Right lung (tissue), 10 donors: ENCODE measurements at places on chromosomes 11 and 22. TPM values are rescaled to one million over a fixed set of nuclear protein-coding genes. Genes with fewer than 3 reads are reported as not detected.

The FBXO7 gene
- polyA plus RNA-seq: 100 TPM

The AQP11 gene
- polyA plus RNA-seq: 3.7 TPM

The APOBEC3H gene
- polyA plus RNA-seq: 0.23 TPM

The CHEK2 gene
- polyA plus RNA-seq: 19.0 TPM

The OR52N4 gene
- polyA plus RNA-seq: not detected

The LRRC56 gene
- polyA plus RNA-seq: 5.0 TPM

The HBG1 gene
- 1,561 TPM for polyA plus RNA-seq

The BRSK2 gene
- polyA plus RNA-seq: 0.67 TPM

The BDNF gene
- polyA plus RNA-seq: 0.30 TPM

The OR52K2 gene
- polyA plus RNA-seq: not detected

The LRRC10B gene
- 2.3 TPM for polyA plus RNA-seq

The MS4A12 gene
- not detected for polyA plus RNA-seq

The CPT1B gene
- 12.2 TPM for polyA plus RNA-seq

DNA sequence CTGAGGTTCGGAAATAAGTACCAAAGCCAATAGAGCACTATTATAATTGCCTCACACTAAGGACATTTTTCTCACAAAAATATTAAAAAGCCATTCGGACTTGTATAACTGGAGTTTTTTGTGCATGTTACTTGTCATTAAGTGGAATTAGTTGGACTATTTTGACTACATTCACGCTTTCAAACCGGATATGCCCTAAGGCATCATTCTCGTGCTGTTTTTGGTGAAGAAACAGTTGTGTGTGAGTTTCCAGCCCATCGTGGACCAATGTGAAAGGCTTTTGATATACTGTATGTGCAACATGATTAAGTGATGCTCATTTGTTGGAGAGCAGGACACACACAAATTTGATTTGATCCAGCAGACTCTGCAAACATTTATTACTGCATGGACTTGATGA lies 192.8 kb downstream of the PGR start:
- DNase-seq: no peak

DNA sequence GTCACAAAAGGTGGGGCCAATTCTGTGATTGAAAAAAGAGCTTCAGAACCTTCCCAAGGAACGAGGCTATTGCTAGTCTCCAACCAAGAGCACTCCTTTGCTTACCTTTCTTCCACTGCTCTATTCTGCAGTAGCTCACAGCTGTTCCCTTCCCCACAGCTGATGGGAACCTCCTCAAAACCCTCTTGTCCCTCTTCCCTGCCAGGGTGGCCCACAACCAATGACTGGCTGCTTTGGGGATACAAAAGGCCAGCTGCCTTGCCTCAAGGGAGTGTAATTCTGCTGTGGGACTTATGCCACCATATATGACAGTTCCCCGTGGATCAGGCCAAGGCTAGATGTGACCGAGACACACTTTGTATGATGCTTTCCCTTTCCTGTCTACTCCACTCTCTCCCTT lies 15.0 kb downstream of the KCNE3 start:
- DNase-seq: no peak

DNA sequence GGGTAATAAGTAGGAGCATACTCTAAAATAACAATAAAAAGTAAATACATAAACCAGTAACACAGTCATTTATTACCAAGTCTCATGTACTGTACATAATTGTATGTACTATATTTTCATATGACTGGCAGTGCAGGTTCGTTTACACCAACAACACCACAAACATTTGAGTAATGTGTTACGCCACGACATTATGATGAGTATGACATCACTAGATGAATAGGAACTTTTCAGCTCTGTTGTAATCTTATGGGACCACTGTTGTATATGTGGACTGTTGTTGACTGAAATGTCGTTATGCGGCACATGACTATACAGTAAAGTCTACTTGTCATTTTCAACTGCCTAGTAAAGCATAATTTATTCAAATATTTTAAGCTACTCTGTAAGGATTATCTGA lies 18.6 kb downstream of the KIF18A start:
- no peak for DNase-seq

DNA sequence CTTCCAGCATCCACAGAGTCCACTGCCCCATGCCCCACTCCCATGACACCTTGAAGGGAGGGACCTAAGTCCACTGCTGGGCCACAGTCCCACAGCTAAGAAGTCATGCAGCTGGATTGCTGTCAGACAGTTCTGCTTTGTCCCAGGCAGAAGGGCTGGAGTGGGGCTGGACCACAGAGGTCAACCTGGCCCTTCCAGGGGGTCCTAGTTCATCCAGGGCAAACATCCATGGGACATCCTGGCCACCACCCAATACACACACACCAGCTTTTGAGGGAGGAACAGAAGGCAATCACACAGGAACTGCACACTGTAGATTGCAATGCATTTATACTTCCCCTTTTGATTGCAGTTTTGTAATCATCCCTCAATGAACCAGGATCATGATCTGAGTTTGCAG lies 11.3 kb upstream of the APOL4 start:
- no peak for DNase-seq

GRCh38 chr22:36182857-36183256 lies 18.8 kb downstream of the APOL4 start:
- DNase-seq: no peak

- no peak for DNase-seq
Observed at GRCh38 chr22:50568626-50569025, 5.9 kb upstream of the SYCE3 start.

DNA sequence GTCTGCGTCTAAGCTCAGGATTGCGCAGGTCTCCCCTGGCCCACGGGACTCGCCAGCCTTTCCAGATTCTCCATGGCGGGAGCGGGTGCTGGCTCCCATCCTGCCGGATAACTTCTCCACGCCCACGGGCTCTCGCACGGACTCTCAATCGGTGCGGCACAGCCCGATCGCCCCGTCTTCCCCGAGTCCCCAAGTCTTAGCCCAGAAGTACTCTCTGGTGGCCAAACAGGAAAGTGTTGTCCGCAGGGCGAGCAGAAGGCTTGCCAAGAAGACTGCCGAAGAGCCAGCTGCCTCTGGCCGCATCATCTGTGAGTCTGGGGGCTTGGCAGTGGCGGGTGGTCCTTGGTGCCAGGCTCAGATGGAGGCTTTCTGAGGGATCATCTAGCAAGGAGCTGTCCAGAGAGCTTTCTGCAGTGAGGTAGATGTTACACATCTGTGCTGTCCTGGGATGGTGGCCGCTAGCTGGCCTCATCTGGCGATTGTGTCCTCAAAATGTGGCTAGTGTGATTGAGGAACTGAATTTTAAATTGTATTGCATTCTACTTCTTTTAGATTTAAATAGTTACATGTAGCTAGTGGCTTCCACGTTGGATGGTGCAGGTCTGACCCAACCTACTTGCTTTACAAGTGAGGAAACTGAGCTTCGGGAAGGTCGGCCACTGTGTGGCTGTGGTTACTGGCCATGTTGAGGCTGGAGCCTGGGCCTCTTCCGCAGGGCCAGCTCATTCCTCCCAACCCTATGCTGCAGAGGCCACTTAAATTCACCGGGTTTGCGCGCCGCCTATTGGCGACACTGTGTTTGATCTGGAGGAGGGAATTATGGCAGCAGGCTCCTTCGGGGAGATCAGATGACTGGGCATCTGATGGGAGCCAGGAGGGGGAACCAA lies 6.7 kb downstream of the INCENP start:
- DNase-seq: no peak

GRCh38 chr11:69774354-69775162 lies 583 bp downstream of the FGF4 start:
- no peak for DNase-seq

DNA sequence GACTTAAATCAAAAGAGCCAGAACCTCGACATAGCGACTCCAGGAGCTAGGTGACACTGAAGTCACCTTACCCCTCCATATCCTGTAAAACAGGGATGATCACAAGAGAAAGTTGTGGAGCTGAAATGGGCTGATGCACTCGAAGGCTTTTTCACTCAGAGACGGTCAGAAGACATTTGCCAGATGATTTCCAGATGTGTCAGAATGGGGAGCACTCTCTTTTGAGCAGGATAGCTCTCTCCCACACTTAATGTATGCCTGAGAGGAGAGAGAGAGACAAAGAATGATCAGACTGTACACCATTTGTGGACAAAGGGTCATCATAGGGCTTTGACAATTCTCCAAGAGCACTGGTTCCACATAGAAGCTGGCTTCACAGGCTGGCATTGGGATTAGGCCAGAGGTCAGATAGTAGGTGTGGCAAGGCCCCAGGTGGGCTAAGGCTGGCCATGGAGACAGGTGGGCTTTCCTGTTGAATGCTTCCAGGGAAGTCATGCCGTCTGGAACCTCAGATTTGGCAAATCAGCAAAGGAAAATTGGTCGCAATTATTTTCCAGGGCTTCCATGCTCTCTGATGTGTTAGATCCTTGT lies 42.3 kb upstream of the ETS1 start:
- no peak for DNase-seq

DNA sequence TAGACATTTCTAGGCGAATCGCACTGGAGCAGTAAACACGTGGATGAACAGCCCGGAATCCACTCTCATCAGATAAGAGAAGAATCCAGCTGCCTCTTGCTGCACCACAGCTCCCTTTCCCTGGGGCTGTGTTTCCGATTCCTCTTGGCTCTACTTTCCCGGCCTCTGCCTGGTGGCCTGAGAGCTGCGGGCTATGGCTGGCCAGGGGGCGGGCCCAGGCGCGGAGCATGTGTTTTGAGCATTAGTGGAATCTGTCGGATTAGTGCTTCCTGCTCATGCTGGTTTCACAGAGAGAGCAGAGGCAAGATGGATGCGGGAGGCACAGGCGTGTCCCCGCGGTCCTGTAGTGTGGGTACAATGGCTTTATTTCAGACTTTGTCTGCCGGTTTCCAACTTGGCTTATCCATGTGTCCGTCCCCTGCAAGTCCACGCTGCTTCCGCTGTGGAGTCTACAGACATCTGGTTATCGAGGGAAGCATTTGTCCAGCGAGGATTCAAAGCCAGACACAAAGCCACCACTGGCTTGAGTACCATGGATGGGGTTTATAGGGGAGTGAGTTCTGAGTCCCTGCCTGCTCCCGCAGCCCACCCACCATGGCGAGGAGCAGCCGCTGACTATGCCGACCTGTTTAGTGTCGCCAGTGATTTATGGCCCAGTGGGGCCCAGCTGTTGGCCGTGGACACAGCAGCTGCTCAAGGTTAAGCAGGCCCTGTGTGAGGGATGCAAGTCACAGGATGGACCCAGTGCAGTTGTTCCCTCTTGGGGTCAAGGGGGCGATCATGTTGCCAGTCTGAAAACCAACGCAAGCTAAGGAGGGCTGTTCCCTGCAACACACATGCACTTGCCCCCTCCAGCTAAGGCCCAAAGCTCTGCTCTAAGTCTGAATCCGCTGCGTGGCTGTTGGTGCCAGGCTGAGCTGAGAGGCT lies 43.3 kb upstream of the EP300 start:
- peak; percentile 80 for DNase-seq

- DNase-seq: no peak
Observed at GRCh38 chr11:102643941-102644340, 18.8 kb upstream of the MMP20 start.

DNA sequence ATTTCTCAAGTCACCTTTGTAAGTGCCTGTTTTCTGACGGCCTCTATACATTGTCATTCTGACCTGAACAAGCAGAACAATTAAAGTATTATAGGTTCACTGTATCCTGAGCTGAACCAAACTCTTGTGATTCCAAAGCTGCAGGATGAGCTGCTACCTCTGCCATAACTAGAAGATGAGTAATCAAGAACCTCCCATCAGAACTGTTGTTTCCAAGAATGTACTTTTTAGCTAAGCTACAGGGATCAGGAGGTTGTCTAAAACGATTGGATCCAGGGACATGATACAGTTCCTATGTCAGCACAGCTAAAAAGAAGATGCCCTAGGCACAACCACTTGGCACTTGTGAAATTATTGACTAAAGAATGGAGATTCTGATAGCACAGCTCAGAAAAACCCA lies 288.4 kb upstream of the CCDC90B start:
- DNase-seq: no peak

GRCh38 chr22:29617922-29618629 lies 14.6 kb downstream of the NF2 start:
- DNase-seq: peak; percentile 45

DNA sequence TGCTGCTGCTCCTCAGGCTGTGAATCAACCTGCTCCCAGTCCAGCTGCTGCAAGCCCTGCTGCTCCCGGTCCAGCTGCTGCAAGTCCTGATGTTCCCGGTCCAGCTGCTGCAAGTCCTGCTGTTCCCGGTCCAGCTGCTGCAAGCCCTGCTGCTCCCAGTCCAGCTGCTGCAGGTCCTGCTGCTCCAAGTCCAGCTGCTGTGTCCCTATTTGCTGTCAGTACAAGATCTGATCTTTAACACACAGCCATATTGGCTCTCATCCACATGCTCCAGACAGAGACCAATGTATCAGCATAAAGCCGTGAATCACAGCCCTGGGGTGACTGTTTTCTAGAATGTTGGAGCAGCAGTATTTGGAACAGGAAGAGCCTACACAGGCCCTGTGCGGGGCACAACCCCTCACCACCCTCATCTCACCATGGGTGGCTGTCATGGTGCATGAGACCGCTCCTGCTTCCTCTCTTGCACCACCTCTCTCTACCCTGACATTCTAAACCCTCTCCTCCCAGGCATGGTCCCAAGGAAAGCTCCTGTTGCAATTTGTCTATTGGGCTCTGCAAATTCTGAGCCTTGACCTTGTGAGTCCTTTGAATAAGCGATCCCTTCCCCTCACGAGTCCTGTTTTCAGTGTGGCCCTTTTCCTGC lies 3.5 kb downstream of the KRTAP5-10 start:
- peak; percentile 24 for DNase-seq

GRCh38 chr22:22974156-22974555 lies 86.5 kb downstream of the IGLL5 start:
- no peak for DNase-seq

DNA sequence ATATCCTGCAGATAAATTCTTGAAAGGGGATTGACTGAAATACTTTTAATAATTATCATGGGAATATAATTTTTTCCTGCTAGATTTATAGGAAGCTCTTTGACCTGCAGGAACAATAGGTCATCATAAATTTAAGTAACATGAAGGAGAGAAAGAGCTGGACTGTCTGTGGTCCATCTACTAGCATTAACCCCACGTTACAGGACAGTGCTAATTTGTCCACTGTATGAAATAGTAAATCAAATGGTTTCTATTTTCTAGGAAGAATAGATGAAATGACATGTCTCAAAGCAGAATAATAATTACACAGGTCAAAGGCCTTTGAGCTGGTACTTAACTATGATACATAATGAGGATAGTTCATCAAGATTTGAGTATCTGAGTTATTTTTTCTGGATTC lies 825.4 kb upstream of the CNTN5 start:
- DNase-seq: no peak

GRCh38 chr22:20957102-20957682 lies 9.9 kb upstream of the AIFM3 start:
- DNase-seq: no peak

GRCh38 chr22:33022231-33022630 lies 36.0 kb downstream of the SYN3 start:
- no peak for DNase-seq
